CD4-positive, alpha-beta T cell treated with Interleukin-4 for 4 hours (primary cell): ENCODE measurements at places on chromosomes 16 and 17.

DNA sequence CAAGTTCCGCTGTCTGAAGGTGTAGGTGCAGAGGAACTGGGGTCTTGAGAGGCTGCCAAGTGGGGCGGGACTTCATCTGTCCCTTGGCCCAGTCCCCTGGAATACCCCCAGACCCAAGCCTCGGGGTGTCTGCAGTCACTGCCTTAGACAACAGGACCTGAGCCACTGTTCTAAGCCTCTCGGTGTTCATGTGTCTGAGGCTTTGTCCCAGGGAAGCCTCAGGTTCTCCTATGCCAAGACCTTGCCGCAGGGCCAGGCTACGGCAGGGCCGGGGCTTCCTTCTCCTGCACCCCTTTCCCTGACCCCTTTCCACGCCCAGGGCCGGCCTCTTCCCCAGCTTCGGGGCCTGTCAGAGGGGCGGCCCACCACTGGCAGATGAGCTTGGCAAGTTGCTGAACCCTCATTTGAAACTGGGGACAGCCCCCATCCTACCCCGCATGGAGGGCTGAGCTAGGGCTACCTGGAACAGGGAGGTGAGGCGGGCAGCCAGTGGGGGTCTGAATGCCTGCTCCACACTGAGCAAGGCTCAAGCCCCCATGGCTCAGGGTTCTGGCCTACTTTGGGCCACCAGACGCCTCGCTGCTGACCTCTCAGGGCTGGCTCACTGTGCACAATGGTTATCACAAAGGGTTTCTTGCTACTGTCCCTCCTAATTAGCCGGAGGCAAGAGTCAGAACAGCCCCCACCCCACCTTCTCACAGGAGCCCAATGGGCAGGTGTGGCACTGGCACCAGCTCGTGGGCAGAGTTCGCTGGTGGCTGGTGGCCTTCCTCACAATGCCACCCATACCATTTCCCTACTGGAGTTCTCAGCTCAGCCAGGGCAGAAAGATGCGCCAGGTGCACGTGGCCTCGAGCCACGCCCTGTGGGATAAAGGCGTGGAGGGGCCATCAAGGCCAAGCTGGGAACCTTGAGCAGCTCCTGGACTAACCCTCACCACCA, 7.1 kb downstream of the LITAFD start:
- no peak for DNase-seq

DNA sequence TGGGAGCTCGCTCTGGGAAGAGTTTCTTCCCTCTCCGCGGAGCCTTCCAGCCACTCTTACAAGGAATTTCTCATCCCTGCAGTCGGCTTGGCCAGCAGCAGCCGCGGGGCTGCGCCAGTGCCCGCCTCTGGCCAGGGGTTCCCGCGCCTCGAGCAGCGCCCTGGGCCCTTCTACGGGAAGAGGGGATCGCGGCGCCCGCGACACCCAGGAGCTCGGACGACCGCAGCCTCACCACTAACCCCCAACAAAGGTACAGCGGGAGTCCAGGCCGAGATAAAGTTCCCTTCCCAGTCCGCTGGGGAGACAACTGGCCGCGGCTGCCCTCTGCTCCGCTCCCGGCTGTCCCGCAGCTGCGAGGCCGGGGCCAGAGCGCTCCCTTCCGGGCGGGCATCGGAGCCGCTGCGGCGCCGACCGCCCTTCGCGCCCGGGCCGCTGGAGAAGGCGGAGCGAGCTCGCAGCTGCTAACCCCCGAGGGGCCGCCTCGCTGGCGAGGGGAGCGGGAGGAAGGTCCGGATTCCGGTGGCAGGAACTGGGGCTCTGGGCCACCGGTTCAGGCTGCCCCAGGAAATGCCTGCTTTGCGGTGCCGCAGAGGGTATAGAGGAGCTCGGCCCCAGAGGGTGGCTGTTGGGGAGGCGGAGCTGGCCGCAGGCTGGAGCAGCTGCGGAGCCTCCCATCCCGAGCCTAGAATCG, 3.6 kb upstream of the HS3ST3B1 start:
- DNase-seq: no peak

GRCh38 chr17:74152591-74153455, 50.7 kb upstream of the RPL38 start:
- no peak for DNase-seq

- no peak for DNase-seq
These were observed 59.3 kb downstream of the CREBBP start for GRCh38 chr16:3821184-3821583.

DNA sequence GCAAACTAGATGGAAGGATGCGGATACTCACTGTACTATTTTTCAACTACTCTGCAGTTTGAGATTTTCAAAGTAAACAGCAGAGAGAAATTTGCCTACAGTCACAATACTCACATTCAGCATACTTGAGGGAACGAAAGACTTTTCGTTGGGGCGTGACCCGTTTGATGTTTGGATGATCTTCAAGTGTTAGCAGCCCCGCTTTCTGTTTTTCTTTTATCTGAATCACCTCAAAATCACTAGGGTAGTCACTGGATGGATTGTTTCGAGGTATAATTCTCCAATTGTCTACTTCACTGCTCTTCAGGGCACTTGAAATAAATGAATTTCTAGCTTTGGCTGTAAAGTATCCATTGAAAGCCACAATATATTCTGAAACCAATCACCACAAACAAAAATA, 17.8 kb downstream of the MBTPS1 start:
- no peak for DNase-seq

DNA sequence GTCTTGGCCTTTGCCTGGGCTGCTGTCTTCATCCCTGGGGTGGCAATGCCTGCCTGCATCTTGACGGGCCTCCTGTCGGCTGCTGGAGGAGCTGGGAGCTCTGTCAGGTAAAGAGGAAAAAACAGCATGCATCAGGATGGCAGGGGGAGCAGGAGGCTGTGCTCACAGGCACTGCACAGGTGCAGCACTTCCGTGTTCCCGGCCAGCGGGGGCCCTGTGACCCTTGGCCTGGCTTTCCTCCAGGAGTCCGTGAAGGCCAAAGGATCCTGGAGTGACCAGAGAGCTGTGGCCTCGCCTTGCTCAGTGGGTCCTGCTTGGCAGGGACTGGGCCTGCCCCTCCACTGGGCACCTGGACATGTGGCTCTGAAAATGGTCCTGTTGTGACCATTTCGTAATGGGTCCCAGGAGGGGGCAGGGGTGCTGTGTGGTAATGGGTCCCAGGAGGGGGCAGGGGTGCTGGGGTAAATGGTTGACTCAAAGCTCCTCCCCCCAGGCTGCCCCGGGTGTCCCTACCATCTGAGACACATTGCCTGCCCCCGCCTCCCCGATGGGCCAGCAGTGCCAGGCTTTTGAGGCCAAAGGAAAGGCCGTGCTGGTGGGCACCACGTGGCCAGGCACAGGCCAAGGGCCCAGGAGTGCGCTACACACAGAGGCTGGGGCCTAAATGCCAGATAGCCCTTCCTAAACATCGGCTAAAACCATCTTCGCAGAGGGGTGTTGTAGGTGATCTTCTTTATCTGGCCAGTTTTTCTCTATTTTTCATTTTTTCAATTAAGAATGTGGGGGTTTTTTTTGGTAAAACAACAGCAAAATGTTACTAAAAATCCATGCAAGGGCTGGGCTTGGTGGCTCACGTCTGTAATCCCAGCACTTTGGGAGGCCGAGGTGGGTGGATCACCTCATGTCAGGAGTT, 4.0 kb upstream of the FASN start:
- DNase-seq: no peak

DNA sequence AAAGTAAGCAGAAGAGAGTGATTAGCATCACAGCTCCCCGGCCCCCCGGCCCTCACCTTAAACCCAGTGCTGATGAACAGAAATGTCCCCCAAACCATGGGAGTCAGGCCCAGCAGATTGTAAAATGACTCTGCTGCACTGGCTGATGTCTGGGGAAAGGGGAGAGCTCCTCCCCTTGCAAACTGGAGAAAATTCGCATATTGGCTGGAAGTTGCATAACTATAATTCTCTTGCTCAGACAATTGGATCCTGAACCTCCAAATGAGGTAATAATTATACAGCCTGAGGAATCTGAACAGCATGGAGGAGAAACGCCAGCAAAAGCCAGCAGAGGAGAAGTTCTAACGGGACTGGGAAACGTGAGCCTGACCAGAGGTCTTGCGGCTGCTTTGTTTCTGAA, 109.7 kb downstream of the C16orf95 start:
- DNase-seq: no peak

DNA sequence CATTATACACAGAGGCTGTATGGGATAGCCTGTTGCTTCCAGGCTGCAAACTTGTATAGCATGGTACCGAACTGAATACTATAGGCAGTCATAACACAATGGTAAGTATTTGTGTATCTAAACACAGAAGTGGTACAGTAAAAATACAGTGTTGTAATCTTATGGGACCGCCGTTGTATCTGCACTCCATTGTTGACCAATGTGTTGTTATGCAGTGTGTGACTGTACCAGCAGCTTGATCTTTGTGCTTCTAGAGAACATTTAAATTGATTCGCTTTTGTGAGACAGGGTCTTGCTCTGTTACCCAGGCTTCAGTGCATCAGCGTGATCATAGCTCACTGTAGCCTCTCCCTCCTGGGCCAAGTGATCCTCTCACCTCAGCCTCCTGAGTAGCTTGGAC, 31.5 kb downstream of the WWOX start:
- no peak for DNase-seq
